Camera-type eye (tissue), 1 donor: ENCODE measurements at places on chromosomes 1 and 21. TPM values are rescaled to one million over a fixed set of nuclear protein-coding genes. Genes with fewer than 3 reads are reported as not detected.

The ATAD3C gene
- 0.05 TPM for total RNA-seq

The CLDN17 gene
- total RNA-seq, result not detected

The CR1 gene
- total RNA-seq, result 2.2 TPM

The CYP4Z1 gene
- total RNA-seq, result 0.33 TPM

The COL9A2 gene
- 66.9 TPM for total RNA-seq

The MAN1C1 gene
- 29.9 TPM for total RNA-seq

The RGS13 gene
- total RNA-seq, result not detected

The SLAMF1 gene
- total RNA-seq, result not detected

The FTCD gene
- 1.1 TPM for total RNA-seq

The CFHR1 gene
- not detected for total RNA-seq

The CELA2B gene
- total RNA-seq, result not detected

The CACNA1S gene
- 5.9 TPM for total RNA-seq

The OXCT2 gene
- total RNA-seq, result 0.66 TPM

The FCGR1A gene
- 3.4 TPM for total RNA-seq

The CNR2 gene
- total RNA-seq, result 0.05 TPM

The LCE6A gene
- not detected for total RNA-seq

The LAPTM5 gene
- 11.3 TPM for total RNA-seq

The GBP7 gene
- not detected for total RNA-seq

The YIPF1 gene
- total RNA-seq, result 18.6 TPM

The KIF21B gene
- total RNA-seq, result 76.3 TPM

The GNAT2 gene
- 21.8 TPM for total RNA-seq

The CD1D gene
- 2.7 TPM for total RNA-seq

The ICOSLG gene
- total RNA-seq, result 1.6 TPM

The OLIG2 gene
- total RNA-seq, result 5.8 TPM

The MNDA gene
- 6.8 TPM for total RNA-seq

The LCE2C gene
- total RNA-seq, result not detected

The S100A2 gene
- total RNA-seq, result 2.3 TPM

The CELSR2 gene
- 35.2 TPM for total RNA-seq

The TMEM52 gene
- 1.9 TPM for total RNA-seq

The NTMT2 gene
- total RNA-seq, result 0.99 TPM

The SH2D1B gene
- 0.33 TPM for total RNA-seq

The BRWD1 gene
- total RNA-seq, result 206 TPM

The VSIG8 gene
- total RNA-seq, result not detected

The DEPDC1 gene
- 8.6 TPM for total RNA-seq

The MLLT11 gene
- 15.3 TPM for total RNA-seq

The IFNGR2 gene
- total RNA-seq, result 53.1 TPM

The S100A8 gene
- 23.5 TPM for total RNA-seq

The AMY1C gene
- not detected for total RNA-seq

The HSD3B2 gene
- total RNA-seq, result not detected

The PDE4B gene
- total RNA-seq, result 79.5 TPM

The OR2L5 gene
- 0.44 TPM for total RNA-seq

The SYDE2 gene
- 25.1 TPM for total RNA-seq

The KRTAP21-2 gene
- not detected for total RNA-seq

The GPR61 gene
- 4.8 TPM for total RNA-seq

The FAM89A gene
- 42.7 TPM for total RNA-seq

The BEND5 gene
- 16.3 TPM for total RNA-seq

The SELENBP1 gene
- total RNA-seq, result 30.8 TPM

The IPO13 gene
- total RNA-seq, result 29.4 TPM

The PTCH2 gene
- 4.6 TPM for total RNA-seq

The PGLYRP4 gene
- 0.27 TPM for total RNA-seq

The RHD gene
- 0.49 TPM for total RNA-seq

The SPRR5 gene
- not detected for total RNA-seq

The BRINP2 gene
- 4.1 TPM for total RNA-seq
